ENCODE measurements at places on chromosomes 4 and X.

- DNase-seq: no peak
Measured at GRCh38 chrX:1059576-1060561, 152.6 kb downstream of the CRLF2 start.

GRCh38 chrX:123072686-123073385 lies 111.2 kb upstream of the GRIA3 start:
- no peak for DNase-seq

GRCh38 chr4:92600638-92601037 lies 296.9 kb downstream of the GRID2 start:
- no peak for DNase-seq

- peak; percentile 28 for DNase-seq
Measured at GRCh38 chrX:1246816-1247215, 21.8 kb upstream of the CSF2RA start.

- no peak for DNase-seq
Measured at GRCh38 chr4:2598511-2599303, 62.3 kb downstream of the FAM193A start.

DNA sequence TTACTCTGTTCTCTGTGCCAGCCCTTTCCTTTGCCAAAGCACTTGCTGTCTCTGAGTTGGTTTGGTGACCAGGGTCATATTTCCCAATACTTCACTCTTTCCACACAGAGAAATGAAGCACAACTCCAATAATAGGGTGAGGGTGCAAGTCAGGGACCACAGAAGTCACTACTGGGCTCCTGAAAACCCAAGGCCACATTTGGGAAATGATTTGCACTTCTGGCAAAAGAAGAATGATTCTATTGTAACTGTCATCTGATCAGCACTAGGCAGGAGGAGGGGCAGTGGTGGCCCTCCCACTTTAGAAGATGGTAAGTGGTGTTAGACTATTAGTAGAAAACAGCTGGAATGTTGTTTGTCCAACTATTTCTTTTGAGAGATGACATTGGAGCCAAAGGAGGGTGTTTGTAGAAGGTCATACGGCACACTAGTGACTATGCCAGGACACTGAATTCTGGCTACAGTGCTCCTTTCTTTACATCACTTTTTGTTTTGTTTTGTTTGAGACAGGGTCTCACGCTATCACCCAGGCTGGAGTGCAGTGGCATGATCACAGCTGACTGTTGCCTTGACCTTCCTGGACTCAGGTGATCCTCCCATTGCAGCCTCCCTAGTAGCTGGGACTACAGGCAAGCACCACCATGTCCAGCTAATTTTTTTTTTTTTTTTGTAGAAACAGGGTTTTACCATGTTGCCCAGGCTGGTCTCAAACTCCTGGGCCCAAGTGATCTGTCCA lies 10.8 kb upstream of the HADH start:
- DNase-seq: no peak

GRCh38 chr4:176595257-176595656 lies 197.5 kb downstream of the VEGFC start:
- DNase-seq: no peak

DNA sequence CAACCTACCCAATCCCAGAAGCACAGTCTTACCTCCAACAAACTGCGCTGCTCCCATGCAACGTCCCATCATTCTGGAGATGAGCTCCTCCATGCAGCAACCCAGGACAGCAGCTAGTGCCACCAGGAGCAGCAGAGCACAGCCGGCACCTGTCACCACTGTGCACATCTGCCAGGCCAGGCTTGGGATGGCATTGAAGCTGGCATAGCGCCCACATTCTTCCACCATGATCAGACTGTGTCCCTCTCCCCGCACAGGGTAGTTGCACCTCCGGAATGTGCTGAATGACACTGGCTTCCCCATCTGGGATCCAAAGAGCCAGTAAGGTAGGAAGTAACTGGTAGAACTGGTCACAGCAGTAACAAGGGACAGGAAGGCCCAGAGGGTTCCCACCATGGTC lies 8.8 kb downstream of the LHFPL1 start:
- DNase-seq: no peak

DNA sequence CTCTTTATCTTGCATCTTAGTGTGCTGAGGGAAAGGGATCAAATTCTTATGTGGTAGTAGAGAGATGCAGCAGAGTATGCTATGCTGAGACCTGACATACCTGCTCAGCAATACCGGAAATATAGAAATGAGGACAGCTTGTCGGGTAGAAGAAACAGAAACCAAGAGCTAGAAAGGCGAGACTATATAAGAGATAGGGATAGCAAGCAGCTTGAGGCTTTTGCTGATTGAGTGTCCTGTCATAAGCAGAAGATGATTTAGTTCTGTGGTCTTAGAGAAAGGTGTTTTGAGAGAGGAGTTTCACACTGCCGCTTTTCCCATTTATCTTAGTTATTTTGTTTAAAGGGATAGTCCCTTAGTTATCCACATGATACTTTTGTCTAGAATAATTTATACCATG lies 31.7 kb downstream of the USP9X start:
- no peak for DNase-seq

- DNase-seq: no peak
Measured at GRCh38 chrX:105754286-105754964, 67.9 kb upstream of the NRK start.

DNA sequence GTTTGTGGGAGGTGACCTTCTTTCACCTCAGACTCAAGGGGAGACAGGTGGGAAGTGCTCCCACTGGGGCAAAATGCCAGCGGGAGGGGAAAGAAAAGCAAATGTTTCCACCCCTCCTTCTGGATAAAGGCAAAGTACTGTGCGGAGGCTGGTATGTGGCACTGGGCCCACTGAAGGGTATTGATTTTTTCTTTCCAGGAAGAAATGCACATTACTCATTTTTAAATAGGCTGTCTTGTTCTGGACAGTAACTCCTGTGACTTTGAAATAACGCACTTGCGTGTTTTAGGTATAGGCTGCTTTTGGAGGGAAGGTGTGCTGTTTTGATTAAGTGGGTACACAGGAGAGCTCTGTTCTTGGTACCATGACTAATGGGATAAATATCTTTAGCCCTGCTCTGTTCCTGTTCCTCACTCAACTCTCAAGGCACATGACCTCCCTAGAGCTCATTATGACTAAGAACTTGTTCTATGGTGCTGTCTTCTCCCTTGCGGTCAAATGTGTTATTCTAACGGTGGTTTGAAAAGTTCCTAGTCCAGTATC lies 40.7 kb upstream of the MBTPS2 start:
- peak; percentile 43 for DNase-seq

GRCh38 chrX:134626434-134626833 lies 31.8 kb downstream of the PLAC1 start:
- no peak for DNase-seq

DNA sequence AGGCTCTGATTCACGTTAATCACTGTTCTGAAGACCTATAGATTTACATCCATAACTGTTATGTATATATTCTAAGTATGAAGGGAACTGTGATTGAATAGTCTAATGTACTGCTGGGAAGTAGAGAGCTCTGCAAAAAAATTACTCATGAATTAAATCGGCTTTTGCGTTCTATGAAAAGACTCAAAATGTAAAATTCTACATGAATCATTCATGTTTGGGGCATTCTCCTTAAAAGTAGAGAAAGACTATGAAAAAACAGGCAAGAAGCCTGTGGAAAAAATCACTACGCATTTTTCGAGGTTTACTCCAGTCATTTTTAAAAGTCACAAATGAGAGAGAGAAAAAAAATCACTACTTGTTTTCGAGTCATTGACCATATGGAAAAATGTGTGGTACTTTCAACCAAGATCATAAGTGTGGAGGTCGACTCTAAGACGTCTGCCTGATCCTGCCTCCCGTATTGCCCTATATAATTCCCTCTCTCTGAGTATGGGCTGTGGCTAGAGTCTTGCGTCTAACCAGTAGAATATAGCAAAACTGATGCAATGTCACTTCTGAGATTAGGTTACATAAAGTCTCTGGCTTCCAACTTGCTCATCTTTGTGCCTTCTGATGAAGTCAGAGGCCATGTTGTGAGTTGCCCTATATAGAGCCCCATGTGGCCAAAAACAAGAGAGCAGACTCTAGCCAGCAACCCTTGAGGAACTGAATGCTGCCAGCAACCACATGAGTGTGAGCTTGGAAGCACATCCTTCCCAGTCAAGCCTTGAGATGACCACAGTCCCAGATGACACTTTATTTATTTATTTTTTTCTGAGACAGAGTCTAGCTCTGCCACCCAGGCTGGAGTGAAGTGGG lies 32.1 kb upstream of the VEGFD start:
- DNase-seq: no peak

DNA sequence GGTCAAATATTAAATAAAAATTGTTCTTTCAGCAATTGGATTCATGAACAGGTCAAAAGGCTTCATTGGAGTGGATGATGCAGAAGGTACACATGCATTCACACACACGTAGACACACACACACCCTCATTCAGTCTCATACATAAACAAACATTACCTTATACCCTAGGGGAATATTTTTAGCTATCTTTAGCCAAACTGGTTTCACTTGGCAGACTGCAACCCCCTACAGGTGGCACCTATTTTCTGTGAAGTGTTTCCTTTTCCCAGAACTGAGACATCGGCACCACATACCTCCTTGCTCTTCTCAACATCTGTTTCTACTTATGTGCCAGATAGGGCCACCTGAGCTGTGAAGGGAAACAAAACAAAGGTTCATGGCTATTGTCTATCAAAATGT lies 18.5 kb upstream of the KDR start:
- no peak for DNase-seq

GRCh38 chrX:129663171-129663570 lies 8.4 kb upstream of the APLN start:
- no peak for DNase-seq

DNA sequence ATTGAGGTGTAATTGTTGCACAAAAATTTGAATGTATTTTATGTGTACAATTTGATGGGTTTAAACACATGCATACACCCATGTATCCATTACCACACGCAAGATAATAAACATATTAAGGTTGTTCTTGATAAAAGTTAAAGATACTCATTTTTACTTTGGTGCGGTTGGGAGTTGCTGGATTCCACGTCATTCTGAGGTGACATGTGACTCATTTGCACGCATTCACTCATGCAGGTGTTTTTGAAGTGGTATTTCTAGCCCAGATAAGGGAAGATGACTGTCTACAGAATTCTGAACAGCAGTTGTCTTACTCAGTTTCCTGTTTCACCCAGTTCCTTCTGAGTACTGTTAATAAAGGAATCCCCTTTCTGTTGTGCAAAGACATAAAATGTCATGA lies 142.0 kb downstream of the RTL3 start:
- no peak for DNase-seq

DNA sequence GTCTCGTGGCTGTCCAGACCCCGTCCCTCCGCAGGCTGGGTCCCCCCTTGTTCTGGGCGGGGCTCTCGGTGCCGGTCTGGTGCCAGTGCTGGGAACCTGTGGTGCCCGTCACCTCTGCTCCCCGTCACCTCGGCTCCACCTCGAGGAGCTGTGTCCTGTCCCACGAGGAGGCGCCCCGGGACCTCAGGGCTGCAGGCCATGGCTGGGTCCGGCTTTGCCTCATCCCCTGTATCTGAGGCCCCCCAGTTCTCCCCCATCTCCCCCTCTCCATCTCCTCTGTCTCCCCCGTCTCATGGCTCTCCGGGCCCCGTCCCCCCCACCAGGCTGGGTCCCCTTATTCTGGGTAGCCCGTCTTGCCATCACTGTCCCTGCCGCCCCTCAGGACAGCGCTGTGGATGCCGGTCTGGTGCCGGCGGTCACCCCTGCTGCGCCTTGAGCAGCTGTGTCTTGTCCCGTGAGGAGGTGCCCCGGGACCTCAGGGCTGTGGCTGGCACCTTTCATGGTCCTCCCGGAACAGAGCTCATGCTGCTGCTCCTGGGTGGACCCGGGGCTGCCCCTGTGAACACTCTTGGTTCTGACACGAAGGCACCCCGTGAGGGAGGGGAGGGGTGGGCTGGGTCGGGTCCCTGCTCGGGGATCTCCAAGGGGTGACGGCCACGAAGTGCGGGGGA lies 13.4 kb upstream of the GTPBP6 start:
- DNase-seq: no peak

GRCh38 chrX:141220342-141221008 lies 21.8 kb downstream of the SPANXC start:
- peak; percentile 43 for DNase-seq

DNA sequence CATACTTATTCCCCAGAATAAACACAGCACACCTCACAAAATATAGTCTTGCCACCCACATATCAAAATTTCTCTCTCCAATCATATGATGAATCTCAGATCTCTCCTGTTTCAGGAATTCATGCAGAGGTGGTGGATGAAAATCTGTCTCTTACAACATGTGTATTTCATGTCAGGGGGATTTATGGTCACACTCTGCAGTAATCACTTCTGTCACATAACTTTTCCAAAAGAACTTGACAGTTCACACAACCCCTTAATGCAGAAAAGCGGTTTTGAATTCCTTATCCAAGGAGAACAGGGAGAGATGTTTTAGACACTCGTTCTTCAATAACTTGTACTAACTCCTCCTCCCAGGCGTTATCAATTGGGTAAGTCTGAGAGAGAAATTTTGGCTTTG lies 180.5 kb upstream of the ETNPPL start:
- no peak for DNase-seq

DNA sequence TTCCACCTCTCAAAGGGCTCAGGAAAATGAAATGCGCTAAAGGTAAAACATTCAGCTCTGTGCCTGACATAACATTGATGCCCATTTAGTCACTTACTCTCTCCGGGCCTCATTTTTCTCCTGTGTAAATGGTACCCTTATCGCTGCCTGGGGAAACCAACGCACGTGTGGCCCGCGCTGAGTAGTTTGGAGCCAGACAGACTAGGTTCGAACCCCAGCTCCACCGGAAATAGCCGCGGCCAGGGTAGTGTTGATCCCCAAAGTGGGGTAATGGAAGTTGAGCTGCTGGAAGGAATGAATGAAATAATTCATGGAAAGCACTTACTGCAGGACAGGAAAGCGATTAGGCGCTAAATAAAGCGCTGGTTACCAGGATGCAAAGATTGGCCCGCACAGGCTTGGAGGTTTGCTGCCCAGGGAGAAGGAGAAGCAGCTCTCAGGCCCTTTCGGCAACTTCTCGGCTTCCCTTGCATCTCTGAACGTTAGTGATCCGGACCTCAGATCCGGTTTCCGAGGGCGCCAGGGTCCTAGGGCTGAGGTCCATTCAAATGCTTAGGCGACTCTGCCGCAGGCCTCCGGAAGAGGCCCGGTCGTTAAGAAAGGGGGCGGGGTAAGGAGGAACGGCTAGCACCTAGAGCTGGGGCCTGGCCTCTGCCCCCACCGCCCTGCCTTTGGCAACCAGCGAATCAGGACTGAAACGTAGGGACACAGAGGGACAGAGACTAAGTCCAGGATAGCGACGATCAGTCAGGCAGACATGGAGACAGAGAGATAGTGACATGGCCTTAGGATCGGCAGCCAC lies 13.3 kb downstream of the NKX3-2 start:
- no peak for DNase-seq

- no peak for DNase-seq
Measured at GRCh38 chr4:71498625-71499024, 159.8 kb downstream of the SLC4A4 start.
